ENCODE measurements at places on chromosomes 16 and 17.

DNA sequence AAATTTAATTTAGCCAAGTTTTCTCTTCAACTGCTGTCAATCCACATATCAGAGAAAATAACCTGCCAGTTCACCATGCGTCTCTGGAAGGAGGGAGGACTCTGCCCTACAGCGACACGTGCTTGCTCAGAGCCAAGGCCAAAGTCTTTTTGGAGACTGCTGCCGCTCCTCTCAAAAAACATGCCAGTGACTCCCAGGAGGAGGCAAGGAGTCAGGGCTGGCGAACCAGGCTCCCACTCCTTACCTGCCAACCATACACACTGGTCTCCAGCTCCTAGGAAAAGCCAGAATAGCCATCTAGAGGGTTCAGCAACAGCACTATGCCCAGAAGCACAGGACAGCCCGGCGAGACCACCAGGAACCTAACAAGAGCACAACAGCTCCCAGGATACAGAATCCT, 73.0 kb downstream of the ANKRD11 start:
- DNase-seq = no peak

GRCh38 chr17:63998050-63998720, at the start of gene PRR29:
PRR29 (plus strand) TSS chr17:63998351; CDS start chr17:63998365, 14 bp downstream.
- DNase-seq = no peak

DNA sequence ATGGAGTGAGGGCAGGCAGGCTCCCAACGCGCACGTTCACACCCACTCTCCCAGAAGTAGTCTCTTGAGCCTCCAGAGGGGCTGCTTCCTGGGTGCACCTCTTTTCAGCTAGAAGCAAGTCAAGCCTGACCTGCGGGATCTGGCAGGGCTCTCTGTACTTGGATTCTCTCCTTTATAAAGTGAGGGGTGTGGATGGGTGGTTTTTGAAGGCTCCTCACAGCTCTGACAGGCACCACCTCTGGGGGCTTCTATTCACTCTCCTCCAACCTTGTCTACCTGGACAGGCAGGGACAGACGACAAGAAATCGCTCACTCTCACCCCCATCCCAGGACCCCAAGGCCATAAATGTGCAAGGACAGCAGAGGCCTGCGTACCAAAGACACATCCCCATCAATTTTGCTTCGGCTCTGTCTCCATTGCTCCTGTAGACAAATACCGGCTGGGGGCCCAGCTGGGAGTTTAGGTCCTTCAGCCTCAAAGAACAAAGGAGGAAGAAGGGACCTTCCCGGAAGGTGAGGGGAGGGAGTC, 814 bp upstream of the DYNLL2 start:
- DNase-seq = no peak

DNA sequence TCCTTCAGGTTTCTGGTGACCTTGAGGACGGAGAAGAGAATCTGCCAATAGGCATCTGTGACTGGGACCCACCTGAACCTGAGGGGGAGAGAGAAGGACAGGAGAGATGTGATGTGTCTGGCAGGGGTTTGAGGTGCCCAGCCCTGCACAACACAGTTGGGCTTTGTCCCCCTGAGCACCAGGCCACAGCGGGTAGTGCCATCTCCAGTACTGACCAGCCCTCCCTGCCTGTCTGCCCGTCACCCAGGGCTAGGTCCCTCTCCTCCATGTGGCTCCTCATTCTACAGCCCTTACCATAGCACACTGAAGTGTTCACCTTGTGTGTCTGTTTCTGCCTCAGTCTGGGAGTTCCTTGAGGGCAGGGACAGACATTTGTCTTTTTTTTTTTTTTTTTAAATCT, 30.8 kb downstream of the NLRP1 start:
- no peak for DNase-seq

DNA sequence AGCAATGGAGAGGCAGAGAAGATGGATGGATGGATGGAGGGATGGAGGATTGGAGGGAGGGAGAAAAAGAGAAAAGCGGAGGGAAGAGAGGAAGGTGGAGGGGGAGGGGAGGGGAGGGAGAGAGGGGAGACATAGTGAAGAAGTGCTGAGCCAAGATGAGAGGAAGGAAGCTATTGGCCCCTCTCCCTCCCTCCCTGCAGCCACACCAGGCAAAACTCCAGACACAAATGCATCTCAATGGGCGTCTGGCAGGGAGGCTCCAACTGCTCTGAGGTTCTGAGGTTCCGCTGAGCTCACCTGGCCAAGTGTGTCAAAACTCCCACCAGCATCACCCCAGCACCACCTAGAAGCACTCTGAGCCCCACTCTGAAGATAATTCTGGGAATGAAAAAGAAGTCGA, 26.9 kb upstream of the PHB1 start:
- DNase-seq = no peak

DNA sequence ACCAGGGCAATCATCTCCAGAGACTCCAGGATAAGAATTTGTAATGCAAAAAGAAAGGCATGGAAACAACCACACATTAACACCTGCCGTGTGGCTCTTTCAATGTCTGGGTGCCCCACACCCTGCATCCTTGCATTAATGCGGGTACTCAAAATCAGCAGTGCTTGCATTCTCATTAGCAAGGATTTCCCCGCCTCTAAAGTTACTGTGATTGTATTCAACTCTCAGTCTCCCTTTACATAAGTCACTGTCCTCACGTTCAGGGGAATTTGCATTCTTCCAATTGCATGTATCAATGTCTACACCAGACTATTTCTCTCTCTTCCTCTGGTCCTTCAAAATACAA, 324.3 kb downstream of the FOXL1 start:
- DNase-seq = no peak

GRCh38 chr17:81390029-81390872, 5.0 kb upstream of the BAHCC1 start:
- no peak for DNase-seq

GRCh38 chr17:38749223-38750043, 1.3 kb upstream of the PCGF2 start:
- DNase-seq = peak; percentile 80

DNA sequence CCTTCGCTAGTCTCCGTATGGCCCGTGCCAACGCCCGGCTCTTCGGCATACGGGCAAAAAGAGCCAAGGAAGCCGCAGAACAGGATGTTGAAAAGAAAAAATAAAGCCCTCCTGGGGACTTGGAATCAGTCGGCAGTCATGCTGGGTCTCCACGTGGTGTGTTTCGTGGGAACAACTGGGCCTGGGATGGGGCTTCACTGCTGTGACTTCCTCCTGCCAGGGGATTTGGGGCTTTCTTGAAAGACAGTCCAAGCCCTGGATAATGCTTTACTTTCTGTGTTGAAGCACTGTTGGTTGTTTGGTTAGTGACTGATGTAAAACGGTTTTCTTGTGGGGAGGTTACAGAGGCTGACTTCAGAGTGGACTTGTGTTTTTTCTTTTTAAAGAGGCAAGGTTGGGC, 2.5 kb downstream of the RPL13 start:
- no peak for DNase-seq

DNA sequence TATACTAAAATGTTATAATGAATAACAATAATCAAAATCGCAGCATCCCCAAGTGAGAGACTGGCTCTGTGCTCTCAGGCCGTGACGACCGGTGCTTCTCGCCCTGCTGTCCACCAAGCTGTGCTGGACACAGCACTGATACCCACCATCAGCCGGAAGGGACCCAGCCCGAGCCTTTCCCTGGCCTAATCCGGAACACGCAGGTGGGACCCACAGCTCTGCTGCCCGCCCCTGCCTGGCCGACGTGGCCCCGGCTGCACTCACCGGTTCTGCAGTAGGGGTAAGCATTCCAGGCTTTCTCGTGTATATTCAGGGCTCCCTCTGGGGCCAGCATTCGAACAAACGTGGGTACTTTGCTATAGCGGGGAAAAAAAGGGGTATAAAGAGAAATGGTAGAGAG, 14.6 kb downstream of the PITPNA start:
- DNase-seq = no peak

DNA sequence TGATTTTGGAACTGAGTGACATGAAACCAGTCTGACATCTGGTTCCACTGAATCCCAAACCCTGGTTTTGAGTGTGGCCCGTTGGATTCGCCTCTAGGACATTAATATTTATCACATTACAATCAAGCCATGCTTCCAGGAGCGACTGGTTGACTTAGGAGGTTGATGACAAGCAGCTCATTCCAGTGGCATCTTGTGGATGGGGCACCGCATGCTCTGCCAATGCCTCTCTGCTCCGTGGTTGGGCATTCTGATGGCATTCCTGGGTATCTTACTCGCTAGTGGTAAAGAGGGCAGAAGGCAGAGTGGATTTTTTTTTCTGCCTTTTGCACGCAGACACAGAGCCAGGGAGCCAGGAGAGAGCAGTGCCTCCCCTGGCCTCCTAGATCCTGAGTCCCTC, 31.4 kb downstream of the CACNG4 start:
- DNase-seq = no peak

DNA sequence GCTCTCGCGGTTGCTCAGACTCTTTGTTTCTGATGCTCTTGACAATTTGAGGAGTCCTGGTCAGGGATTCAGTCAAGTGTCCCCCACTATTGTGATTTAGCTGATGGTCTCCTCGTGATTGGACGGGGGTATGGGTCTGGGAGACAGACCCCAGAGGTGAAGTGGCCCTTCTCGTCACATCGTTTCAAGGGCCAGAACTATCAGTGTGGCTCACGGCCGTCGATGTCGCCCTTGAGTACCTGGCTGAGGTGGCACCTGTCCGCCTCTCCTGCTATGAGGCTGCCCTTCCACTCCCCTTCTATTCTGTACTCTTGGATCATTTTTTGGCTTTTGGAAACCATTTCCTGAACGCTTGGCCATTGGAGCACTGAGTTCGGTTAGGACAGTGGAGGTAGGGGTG, 7.4 kb upstream of the MEAK7 start:
- no peak for DNase-seq

GRCh38 chr17:38867179-38867967, 2.5 kb upstream of the LASP1 start:
- peak; percentile 57 for DNase-seq

DNA sequence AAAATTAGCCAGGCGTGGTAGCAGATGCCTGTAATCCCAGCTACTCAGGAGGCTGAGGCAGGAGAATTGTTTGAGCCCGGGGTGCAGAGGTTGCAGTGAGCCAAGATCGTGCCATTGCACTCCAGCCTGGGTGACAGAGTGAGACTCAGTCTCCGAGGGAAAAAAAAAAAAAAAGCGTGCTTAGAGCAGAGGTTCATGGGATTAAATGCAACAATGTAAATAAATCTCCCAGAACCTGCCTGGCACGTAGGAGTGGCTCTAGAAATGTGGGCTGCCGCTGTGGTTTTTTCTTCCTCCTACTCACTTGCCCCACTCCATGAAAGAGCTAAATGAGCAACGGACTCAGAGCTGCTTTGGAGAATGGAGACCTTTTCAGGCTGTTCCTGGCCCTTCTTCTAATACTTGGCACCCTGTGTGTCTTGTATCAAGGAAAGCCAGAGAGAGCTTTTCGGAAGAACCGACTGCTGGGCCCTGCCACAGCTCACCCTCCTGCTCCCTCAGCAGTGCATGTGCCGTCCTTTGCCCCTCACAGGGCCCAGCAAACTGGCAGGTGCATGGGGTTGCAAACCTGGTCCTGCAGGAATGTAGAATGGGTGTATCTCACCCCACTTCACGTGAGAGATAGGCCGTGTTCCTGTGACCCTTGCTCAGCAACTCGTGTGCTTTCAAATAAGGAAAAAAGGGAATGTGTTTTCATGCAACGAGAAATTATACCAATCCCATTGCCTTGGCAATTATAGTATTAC, 52.0 kb downstream of the LDHD start:
- DNase-seq = no peak

- DNase-seq = no peak
Observed at GRCh38 chr17:6381526-6382465, 53.1 kb downstream of the AIPL1 start.

GRCh38 chr17:50062293-50063243, 6.7 kb downstream of the ITGA3 start:
- no peak for DNase-seq

DNA sequence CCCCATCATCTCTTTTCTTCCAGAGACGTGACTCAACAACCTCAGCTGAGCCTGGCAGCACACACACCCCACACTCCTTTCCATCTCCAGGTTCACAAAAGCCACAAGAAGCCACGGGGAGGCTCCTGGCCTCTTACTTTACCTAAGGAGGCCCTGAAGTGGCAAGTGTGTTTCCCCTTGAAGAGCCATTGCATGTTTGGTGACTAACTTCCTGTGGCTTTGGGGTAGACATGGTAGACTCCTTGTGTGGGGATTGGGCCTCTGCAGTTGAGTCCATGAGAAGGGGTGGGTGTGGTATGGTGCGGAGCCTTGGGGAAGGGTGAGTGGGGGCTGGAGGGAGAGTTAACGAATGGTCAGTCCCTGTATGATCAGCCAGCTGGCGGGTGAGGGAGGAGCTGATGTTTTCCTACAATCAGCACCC, 24.2 kb downstream of the SAP30BP start:
- no peak for DNase-seq

DNA sequence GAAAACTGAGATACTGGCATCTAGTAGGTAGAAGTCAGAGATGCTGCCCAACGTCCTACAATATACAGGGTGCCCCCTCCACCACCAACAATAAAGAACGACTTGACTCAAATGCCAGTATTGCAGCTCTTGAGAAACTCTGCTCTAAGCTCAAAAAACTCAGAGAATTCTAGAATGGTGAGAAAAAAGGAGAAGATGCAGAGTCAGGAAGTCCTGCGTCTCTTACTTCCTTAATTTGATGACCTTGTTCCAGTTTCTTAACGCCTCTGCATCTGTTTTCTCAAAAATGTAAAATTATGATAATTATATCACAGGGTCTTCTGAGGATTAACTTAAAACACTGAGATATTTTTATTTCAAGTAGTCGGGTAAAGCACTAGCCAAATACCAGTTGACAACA, 1.7 kb upstream of the HSBP1 start:
- DNase-seq = no peak

DNA sequence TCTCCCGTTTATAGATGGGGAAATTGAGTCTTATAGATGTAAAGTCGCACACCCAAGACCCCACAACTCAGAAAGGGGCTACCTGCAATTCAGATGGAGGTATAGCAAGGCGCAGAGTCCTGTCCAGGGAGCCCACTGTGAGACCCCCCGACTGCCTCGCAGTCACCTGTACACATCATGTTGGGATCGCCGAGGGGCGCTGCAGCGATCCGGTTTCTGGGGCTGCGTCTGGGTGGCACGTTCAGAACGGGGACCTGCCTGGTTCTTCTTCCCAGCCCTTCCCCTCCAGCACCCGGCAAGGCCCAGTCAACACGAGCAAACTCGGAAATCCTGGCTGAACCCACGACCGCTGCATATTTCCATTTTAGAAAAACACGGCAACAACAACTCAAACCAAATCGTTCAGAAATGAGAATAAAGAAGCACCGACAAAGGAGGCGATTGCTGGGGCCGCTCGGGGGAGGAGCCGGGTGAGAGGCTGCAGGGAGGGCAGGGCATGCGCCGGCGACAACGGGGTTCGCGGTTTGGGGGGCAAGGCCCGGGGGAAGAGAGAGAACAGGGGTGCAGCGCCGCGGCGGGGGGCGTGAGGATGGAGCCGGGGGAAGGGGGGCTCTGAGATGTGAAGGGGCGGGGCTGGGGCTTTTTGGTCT, 643 bp downstream of the HSDL1 start:
- peak; percentile 22 for DNase-seq

Measured in muscle of arm (tissue), 14 donors.